ENCODE measurements at places on chromosomes 3 and 15.

- DNase-seq = peak; percentile 33
Observed at GRCh38 chr3:11717301-11717700, 73.6 kb upstream of the VGLL4 start.

DNA sequence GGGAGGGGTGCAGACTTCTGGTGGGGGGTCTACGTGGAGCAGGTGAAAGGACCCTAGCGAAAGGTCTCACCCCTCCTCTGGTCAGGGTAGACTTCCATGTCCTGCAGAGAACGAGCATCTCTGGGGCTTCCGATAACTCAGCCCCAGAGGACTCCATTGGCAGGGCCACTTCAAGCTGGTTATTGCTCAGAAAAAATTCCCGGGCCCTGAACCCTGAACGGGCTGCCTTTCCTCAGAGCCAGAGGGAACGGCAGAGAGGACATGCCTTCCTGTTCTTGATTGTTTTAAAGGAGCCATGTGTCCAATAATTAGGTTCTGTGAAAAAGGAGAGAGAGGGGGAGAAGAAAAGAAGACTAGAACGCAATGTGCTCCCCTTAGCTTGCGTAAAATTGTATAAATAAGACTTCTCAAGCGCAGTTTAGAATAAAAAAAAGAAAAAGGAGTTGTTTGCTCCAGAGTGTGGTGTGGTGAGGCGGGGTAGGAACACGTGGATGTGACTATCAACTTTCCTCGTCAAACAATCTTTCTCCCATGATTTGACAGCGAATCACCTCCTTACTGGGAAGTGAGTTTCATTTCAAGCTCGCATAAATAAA is 193.4 kb upstream of the UBE2E1 start:
- DNase-seq = peak; percentile 78

DNA sequence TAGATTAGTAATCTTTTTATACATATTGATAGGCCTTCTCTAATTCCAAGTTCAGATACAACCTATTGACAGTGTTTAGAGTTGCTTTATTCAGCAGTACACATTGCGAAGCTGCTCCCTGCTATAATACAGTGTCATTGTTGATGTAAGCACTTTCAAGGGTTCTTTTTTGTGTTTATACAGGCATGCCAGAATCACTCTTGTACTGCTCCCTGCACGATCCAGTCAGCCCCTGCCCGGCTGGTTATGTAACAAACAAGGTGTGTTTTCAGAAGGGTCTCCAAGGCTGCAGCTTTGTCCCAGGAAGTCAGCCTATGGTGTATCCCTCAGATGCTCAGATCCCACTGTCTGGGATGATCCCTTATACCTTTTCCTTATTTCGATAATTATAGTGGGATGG is 11.3 kb downstream of the QTRT2 start:
- no peak for DNase-seq

DNA sequence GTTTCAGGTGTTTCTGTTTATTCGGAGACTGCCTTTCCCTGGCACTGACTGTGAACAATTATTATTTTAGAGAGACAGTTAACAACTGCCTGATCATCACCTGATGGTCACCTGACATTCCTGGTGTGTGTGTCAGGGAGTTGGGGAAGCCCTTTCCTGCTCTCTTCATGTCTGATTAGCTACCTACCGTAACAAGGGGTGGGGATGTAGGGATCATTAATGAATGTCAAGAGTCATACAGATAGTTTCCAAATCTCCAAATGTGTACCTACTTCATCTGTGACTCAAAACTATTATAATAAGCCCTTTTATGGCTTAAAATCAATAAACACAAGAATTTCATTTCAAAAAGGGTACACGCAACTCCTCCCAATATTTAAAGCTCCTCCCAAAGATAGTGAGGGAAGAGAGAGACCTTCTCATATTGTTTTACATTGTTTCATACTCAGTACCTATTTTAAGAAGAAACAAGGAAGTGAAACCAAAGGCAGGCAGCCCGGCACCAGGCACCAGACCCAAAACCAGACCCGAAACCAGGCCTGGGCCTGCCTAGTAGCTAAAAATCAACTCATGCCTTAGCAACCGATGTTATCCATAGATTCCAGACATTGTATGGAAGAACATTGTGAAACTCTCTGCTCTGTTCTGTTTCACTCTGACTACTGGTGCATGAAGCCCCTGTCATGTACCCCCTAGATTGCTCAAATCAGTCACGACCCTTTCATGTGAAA is 844.9 kb upstream of the ALCAM start:
- no peak for DNase-seq

DNA sequence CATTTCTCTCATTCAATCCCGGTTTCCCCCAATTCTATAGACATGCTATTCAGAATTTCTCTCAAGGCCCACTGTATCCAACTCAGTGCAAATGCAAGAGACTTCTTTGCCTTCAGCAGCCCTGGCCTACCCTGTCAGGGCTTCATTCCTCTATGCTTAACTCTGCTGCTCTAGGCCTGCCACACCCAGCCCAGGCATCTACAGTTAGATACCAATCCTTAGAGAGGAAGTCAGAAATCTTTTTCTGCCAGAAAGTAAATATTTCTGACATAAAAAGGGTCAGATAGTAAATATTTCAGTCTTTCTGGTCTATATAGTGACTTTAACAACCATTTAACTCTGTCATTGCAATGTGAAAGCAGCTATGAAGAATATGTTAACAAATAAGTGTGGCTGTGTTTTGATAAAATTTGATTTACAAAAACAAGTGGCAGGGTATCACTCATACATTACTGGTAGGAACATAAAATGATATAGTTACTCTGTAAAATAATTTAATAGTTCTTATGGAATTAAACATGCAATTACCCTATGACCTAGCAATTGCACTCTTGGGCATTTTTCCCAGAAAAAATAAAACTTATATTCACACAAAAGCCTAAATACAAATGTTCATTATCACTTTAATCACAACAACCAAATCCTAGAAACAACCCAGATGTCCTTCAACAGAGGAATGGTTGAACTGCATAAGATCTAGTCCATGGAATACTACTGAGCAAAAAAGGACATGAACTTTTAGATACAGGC is 942.0 kb downstream of the SQOR start:
- DNase-seq = peak; percentile 2

GRCh38 chr15:93706495-93707292 is 524.7 kb upstream of the MCTP2 start:
- peak; percentile 86 for DNase-seq

DNA sequence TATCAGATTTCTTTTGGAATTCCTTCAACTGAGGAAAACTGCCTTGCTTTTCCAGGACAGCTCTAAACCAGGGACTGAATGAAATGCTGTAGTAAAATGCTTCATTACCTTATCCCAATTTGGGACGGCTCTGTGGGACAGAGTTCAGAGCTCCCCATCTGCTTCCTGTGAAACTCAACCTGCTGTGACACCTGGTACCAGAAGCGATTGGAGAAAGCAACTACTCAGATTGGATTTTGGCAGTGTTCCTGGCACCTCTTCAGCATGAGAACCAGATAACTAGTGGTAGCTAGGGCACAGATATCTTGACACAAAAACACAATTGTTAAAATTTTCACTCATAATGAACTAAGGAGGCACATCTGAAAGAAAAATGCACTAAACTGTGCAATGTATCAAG is 539.1 kb downstream of the SI start:
- DNase-seq = no peak

- no peak for DNase-seq
Observed at GRCh38 chr3:187889601-187890404, 144.5 kb upstream of the BCL6 start.

GRCh38 chr3:117450026-117450425 is 740.4 kb downstream of the TUSC7 start:
- no peak for DNase-seq

Data from fibroblast of skin of abdomen (primary cell).